ENCODE measurements at places on chromosomes 2 and 18.

- DNase-seq = no peak
- H3K27me3 ChIP-seq = no peaks in the 10 kb centered on the region
- no peaks in the 10 kb centered on the region for H3K36me3 ChIP-seq
- no peaks in the 10 kb centered on the region for H3K4me1 ChIP-seq
- no peak overlapping the region for H3K4me3 ChIP-seq
These were observed 349.0 kb downstream of the TXNL1 start for GRCh38 chr18:56289381-56289780.

- peaks cover 9% of the 10 kb centered on the region for H3K27me3 ChIP-seq
- peaks cover 5% of the 10 kb centered on the region for H3K36me3 ChIP-seq
- no peak overlapping the region for H3K27ac ChIP-seq
- H3K4me3 ChIP-seq = no peak overlapping the region
These were observed 158.4 kb downstream of the SETBP1 start for GRCh38 chr18:44838971-44839666.

GRCh38 chr2:241879326-241879725 is 9.8 kb downstream of the RTP5 start:
- peaks cover 22% of the 10 kb centered on the region for H3K27me3 ChIP-seq
- peaks cover 9% of the 10 kb centered on the region for H3K36me3 ChIP-seq
- H3K27ac ChIP-seq = no peak overlapping the region
- no peak overlapping the region for H3K4me3 ChIP-seq
- peaks cover 23% of the 10 kb centered on the region for H3K4me1 ChIP-seq
- DNase-seq = no peak

- peaks cover 10% of the 10 kb centered on the region for H3K27me3 ChIP-seq
- no peak for DNase-seq
- H3K4me1 ChIP-seq = peaks cover 71% of the 10 kb centered on the region
These were observed 194.0 kb downstream of the ZFP36L2 start for GRCh38 chr2:43032213-43033015.

- no peaks in the 10 kb centered on the region for H3K36me3 ChIP-seq
- no peak for DNase-seq
- peaks cover 13% of the 10 kb centered on the region for H3K4me1 ChIP-seq
- peaks cover 26% of the 10 kb centered on the region for H3K27me3 ChIP-seq
These were observed 294.9 kb downstream of the EIPR1 start for GRCh38 chr2:3082705-3083104.

DNA sequence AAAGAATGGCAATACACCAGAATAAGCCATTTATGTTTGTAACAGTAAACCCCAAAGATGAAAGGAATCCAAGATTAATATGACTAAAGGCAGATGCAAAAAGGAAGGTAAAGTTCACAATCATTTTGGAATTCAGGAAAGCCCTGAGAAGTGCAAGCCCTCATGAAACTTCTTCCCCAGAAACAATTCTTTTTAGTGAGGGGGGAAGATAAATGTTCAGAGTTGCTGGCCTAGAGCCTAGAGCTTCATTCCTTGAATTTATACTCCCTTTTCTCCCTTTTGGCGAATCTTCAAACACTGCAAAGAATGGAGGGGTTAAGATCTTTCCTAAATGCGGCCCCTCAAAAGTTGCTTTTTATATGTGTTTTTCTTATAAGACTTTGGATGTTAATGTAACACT is 368.8 kb downstream of the MEIS1 start:
- H3K4me3 ChIP-seq = no peak overlapping the region
- no peak overlapping the region for H3K27ac ChIP-seq
- no peak for DNase-seq
- peaks cover 2% of the 10 kb centered on the region for H3K36me3 ChIP-seq

GRCh38 chr2:201275990-201276389 is 15.7 kb downstream of the CASP8 start:
- H3K36me3 ChIP-seq = peaks cover 4% of the 10 kb centered on the region
- no peaks in the 10 kb centered on the region for H3K4me1 ChIP-seq
- no peak overlapping the region for H3K4me3 ChIP-seq
- H3K27me3 ChIP-seq = no peaks in the 10 kb centered on the region
- no peak overlapping the region for H3K27ac ChIP-seq
- no peak for DNase-seq

GRCh38 chr2:37585982-37586621 is 85.3 kb downstream of the CDC42EP3 start:
- no peak overlapping the region for H3K4me3 ChIP-seq
- no peak overlapping the region for H3K27ac ChIP-seq
- H3K4me1 ChIP-seq = peaks cover 34% of the 10 kb centered on the region
- H3K36me3 ChIP-seq = no peaks in the 10 kb centered on the region

DNA sequence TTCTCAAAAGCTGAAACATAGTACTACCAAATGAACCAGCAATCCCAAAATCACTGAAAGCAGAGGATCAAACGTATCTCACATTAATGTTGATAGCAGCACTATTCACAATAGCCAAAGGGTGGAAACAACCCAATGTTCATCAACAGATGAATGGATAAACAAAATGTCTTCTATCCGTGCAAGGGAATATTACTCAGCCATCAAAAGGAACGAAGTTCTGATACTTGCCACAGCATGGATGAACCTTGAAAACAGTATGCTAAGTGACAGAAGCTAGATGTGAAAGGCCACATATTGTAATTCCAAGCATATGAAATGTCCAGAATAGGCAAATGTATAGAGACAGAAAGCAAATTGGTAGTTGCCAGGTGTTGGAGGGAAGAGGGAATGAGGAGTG is 57.0 kb upstream of the CHMP1B start:
- H3K4me3 ChIP-seq = no peak overlapping the region
- no peak overlapping the region for H3K27ac ChIP-seq
- H3K36me3 ChIP-seq = peaks cover 27% of the 10 kb centered on the region
- no peak for DNase-seq
- peaks cover 12% of the 10 kb centered on the region for H3K4me1 ChIP-seq

DNA sequence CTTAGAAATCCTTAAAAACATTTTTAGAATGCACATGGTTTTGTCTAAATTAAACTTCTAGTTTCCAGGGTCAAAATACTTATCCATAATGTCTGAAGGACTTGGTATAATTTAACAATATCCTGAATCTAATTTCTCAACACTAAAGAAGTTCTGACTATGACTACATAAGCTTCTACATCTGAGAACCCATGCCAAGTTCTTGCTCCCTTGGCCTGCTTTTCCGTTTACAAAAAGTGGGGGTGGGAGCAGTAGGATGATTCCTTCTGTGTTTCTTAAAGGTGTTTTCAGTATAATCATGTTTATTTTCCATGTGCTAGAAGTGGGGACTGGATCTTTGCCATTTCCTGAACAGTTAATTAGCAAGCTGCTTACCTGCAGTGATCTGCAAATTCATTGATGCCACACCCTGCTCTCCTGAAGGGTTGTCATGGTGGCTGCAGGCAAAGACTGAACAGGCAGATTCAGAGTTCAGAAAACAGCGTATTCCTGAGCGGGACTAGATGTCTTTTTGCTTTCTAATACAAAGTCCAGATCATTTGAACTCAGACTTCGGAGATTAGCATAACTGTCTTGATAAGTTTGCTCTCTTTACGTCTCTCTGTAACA is 36.2 kb downstream of the ADNP2 start:
- peaks cover 14% of the 10 kb centered on the region for H3K36me3 ChIP-seq
- no peaks in the 10 kb centered on the region for H3K4me1 ChIP-seq
- H3K4me3 ChIP-seq = no peak overlapping the region
- no peaks in the 10 kb centered on the region for H3K27me3 ChIP-seq

DNA sequence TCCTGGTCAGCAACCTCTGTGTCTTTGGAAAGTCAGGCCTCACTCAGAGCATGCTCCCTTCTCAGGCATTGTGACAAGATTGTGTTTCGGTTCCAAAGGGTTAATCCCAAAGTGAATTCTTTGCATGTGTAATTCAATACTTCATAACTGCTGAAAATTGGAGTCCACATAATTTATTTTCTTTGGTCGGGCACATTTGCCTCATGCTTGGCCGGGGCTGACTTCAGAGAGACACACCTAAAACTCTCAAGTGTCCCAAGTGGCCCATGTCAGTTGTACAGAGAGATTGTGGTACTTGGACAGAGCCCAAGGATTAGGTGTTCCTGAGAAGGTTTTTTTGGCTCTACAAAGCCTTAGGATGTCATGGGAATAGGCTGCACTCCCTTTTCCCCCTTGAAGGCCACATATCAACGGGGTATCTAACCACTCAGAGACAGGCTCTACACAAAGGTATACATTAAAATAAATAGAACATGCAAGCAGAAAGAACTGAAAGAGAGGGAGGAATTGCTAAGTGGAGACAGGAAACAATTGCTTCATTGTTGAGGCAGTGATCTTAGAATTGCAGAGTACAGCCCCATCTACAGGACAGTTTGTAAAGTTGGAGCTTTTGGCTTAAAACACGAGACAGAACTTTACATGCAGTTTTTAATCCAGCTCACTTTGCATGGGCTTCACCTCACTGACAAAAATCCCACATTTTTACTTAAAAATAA is 1232.3 kb upstream of the ZEB2 start:
- DNase-seq = peak; percentile 4
- no peaks in the 10 kb centered on the region for H3K36me3 ChIP-seq

DNA sequence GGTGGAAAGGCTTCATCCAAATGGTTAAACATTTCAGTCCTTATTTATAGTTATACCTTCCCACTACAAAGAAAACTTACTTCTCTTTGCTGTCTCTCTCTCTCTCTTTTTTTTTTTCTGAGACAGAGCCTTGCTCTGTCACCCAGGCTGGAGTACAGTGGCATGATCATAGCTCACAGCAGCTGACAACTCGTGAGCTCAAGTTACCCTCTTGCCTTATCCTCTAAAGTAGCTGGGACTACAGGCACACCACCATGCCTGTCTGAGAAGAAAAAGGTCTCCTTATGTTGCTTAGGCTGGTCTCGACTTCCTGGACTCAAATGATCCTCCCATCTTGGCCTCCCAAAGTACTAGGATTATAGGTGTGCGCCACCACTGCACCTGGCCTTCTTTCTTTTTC is 32.3 kb upstream of the OLA1 start:
- DNase-seq = no peak
- H3K36me3 ChIP-seq = no peaks in the 10 kb centered on the region
- H3K4me3 ChIP-seq = no peak overlapping the region
- peaks cover 14% of the 10 kb centered on the region for H3K4me1 ChIP-seq
- peaks cover 8% of the 10 kb centered on the region for H3K27me3 ChIP-seq
